ENCODE measurements at places on chromosomes 3 and 15.
A peak's percentile ranks its signal among the peaks of the same experiment; 100 is the strongest.

GRCh38 chr15:68031404-68031803, 22.7 kb upstream of the PIAS1 start:
- DNase-seq, result no peak

DNA sequence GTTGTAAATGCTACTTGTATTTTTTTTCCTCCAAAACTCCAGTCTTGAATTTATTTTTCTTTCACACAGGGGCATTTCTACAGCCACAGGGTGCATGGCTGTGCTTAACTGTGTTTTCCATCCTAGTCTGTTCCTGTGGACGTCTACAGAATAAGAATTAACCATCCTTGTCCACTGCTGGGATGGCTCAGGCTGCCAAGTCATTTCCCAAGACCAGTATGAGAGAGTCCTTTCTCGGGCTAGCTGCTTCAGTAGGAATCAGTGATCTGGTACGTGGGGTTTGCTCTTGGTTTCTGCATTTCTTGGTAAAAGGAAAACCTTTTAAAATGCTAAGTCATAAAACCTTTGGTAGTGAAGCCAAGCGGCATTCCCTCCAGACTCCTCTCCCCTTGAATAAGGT, 29.8 kb downstream of the CHDH start:
- no peak for DNase-seq

GRCh38 chr3:9945358-9945757, 6.8 kb downstream of the PRRT3 start:
- no peak for DNase-seq

- no peak for DNase-seq
Measured at GRCh38 chr15:72338617-72339321, 18.8 kb upstream of the CELF6 start.

GRCh38 chr15:101498717-101499480, 9.4 kb upstream of the PCSK6 start:
- no peak for DNase-seq

- no peak for DNase-seq
Measured at GRCh38 chr3:114887806-114888205, 259.3 kb downstream of the ZBTB20 start.

DNA sequence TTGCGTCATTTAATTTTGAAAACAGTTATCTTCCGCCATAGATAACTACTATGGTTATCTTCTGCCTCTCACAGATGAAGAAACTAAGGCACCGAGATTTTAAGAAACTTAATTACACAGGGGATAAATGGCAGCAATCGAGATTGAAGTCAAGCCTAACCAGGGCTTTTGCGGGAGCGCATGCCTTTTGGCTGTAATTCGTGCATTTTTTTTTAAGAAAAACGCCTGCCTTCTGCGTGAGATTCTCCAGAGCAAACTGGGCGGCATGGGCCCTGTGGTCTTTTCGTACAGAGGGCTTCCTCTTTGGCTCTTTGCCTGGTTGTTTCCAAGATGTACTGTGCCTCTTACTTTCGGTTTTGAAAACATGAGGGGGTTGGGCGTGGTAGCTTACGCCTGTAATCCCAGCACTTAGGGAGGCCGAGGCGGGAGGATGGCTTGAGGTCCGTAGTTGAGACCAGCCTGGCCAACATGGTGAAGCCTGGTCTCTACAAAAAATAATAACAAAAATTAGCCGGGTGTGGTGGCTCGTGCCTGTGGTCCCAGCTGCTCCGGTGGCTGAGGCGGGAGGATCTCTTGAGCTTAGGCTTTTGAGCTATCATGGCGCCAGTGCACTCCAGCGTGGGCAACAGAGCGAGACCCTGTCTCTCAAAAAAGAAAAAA, 1.2 kb downstream of the B2M start:
- peak; percentile 86 for DNase-seq

GRCh38 chr15:92533298-92533697, 122.3 kb downstream of the FAM174B start:
- DNase-seq, result peak; percentile 28

- DNase-seq, result no peak
Measured at GRCh38 chr3:156161172-156161571, 40.8 kb downstream of the KCNAB1 start.

GRCh38 chr15:33810073-33810595, 158.2 kb upstream of the CHRM5 start:
- DNase-seq, result no peak

DNA sequence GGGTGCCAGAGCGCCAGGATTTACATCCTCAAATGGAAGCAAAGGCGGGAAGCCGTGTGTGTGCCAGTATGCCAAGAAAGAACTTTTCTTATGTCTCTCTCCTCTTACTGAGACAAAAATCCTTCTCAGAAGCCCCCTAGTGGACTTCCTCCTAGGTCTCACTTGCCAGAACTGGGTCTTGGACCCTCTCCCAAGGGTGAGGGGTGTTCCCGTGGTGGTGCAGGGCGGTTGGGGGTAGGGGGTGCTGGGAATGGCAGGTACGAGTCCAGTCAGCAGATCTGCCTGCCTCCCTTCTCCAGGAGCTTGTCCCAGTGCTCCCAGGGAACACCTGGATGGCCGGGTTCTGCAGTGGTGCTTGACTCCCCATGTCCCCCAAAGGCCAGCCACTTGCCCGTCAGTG, 52.0 kb downstream of the CORO2B start:
- DNase-seq, result no peak

DNA sequence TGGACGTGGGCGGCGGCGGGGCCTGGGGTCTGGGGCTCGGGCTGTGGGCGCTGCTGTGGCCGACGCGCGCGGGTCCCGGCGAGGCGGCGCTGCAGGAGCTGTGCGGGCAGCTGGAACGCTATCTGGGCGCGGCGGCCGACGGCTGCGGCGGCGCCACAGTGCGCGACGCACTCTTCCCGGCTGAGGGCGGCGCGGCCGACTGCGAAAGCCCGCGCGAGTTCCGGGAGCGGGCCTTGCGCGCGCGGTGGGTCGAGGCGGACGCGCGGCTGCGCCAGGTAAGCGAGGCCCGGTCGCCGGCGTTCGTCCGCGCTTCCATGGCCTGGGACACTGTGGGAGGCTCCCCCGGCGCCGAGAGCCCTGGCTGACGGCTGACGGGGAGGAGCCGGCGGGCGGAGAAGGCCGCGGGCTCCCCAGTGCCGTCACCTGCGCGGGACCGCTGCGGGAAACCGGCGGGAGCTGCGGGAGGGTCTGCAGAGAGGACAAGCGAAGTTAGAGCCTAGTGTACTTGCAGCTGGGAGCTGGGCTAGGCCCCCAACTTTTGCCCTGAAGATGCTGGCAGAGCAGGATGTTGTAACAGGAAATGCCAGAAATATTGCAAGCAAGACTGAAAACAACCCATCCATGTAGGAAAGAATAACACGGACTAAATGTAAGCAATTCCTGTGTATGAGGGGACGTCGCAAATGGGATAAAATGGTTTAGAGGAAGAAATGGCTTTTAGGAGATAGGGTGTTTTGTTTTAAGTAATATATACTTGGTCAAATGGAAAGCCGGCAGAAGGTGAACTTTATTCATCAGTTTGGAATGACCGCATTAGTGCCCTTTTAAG, 847 bp downstream of the WHAMM start:
- DNase-seq, result no peak

DNA sequence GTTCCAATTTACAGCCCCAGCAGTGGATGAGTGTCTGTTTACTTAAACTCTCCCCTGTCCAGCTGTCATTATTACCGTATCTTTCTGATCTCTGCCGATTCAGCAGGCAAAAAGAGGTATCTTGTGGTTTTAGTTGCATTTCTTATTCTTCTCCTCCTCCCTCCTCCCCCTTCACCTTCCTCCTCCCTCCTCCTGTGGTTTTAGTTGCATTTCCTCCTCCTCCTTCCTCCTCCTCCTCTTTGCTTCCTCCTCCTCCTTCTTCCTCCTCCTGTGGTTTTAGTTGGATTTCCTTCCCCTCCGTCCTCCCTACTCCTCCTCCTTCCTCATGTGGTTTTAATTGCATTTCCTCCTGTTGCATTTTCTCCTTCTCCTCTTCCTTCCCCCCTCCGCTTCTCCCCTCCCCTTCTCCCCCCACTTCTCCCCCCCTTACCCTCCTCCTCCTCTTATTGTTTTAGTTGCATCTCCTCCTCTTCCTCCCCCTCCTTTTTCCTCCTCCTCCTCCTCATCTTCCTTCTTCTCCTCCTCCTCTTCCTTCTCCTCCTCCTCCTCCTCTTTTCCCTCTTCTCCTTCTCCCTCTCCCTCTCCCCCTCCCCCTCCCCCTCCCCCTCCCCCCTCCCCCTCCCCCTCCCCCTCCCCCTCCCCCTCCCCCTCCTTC, 25.3 kb upstream of the VPS33B start:
- peak; percentile 46 for DNase-seq

DNA sequence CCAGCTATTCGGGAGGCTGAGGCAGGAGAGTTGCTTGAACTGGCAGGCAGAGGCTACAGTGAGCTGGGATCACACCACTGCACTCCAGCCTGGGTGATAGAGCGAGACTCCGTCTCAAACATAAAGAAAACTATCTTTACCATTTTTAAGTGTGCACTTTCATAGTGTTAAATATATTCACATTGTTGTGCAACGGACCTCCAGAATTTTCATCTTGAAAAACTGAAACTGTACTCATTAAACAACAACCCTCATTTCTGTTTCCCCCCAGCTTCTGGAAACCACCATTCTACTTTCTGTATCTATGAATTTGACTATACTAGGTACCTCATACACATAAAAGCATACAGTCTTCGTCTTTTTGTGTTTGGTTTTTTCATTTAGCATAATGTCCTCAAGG, 375.1 kb downstream of the SHQ1 start:
- no peak for DNase-seq

DNA sequence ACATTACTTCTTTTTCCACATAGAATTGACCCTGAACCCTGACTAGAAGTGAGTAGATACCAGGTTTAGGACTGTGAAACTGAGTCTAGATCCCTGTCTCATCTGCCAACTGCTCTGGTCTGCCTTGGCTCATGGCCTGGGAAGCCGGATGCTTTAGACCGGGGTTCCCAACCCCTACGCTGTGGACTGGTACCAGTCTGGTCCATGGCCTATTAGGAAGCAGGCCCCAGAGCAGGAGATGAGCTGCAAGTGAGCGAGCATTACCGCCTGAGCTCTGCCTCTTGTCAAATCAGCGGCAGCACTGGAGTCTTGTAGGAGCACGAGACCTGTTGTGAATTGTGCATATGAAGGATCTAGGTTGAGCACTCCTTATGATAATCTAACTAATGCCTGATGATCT, 734.2 kb downstream of the AGBL1 start:
- DNase-seq, result no peak

- DNase-seq, result no peak
Measured at GRCh38 chr15:25844981-25845680, 18.0 kb downstream of the ATP10A start.

- no peak for DNase-seq
Measured at GRCh38 chr3:9279966-9280365, 30.5 kb upstream of the SRGAP3 start.

DNA sequence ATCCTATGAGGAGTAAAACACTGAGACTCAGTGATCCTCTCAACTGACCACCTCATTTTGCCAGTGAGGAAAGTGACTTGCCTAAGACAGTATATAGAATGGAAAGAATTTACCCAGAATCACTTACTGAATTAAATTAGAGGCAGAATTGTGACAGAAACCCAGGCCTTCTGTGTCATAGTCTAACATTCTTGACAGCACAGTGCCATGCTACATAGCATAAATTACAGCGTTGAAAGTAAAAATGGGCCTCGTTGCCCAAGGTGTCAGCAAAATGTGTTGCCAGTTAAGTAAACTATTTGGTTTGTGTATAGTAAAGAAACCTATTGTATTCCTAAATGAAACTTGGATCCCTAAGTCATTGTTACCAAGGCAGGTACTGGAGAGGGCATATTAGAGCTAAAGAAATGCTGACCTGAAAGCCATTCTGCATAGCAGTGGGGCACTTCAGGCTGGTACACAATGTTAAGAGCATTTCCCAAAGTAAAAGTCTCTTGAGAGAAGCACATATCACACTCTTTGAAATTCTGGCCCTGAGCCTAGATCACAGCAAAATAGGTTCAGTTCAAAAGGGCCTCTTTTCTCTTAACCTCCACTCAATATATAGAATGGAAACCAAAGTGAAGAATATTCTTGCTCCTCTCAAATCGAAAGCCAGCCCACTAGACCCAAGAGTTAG, 53.8 kb downstream of the HMG20A start:
- no peak for DNase-seq

DNA sequence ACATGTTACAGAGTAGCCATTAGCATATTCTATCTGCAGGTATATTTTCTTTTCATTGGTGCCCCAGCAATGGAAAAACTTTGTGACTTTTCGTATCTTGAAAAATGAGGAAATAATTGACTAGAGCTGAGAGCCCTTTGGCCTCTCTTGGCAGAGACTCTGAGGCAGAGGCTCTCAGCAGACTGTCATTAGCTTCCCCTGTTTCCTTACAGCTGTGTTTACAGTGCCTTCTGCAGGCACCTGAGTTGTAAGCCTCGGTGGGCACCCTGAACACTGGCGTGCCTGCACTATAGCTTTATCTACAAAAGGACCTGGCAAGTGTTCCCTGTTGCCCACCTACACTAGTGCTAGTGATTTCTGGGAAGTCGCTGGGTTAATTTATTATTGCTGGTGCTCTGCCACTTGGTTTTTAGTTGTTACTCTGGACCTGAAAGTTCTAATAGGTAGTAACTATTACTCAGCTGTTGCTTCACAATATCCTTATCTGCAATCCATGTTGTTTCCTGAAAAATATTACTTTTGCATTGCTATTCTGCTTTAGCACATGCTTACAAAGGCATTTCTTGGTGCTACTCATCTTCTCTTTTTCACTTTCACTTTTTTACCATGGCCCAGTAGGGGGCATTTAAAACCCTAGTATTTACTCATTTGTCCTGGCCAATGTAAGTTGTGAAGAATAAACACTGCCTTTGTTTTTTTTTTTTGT, 7.8 kb upstream of the GPR171 start:
- DNase-seq, result no peak
